Right lobe of liver (tissue), 6 donors: ENCODE measurements at places on chromosomes 7 and 10. TPM values are rescaled to one million over a fixed set of nuclear protein-coding genes. Genes with fewer than 3 reads are reported as not detected.

DNA sequence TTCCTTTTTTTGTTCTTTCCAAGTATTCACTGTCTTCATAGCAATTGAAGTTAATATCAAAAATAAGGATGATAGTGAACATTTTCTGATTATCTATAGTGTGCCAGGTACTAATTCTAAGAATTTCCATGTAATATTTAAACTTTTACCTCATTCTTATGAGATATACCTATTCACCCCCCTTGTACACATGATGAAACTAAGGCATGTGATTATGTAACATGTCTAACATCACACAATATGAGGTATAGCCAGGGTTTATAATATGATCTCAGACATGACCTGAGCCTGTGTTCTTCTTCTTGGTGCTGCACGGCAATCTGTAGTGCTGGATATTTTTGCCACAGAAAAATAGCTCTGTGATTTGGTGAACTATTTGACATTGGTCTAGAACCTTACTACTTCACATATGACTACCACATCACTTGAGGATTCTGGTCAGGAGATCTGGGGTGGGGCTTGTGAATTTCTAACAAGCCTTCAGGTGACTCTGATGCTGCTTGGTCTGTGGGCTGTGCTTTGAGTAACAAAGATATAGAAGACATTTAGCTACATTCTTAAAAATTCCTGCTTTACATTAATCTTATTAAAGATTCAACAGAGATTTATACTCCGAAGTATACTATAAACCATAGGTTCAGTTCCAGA is 79.1 kb downstream of the TRIM24 start:
- no peak for DNase-seq

GRCh38 chr10:6165221-6165725 is 37.5 kb upstream of the PFKFB3 start:
- DNase-seq = no peak

DNA sequence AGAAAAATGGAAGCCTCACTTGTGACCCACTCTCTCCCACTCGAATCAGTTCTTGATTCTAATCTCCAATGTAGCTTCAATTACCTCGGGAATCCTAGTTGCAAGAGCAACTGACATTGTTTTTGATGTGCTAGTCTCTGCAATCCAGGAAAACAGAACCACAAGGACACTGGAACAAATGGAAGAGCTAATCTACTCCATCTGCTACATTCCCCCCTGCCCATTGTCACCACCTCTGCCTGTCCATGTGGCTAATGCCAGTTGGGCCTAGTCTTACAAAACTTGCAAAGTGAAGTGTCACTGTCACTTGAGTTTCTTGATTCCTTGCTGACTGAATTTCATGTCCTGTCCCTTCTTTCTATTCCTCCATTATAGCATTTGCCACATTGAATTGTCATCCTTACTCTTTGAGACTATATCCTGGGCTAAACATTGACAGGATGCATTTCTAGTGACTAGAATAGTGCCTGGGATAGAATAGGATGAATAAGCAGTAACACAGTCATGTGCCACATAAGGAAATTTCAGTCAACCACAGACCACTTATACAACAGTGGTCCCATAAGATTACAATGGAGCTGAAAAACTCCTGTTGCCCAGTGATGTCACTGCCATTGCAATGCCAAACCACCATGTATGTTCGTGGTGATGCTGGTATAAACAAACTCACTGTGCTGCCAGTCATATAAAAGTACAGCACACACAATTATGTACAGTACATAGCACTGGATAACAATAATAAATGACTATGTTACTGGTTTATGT is 13.5 kb downstream of the GCC1 start:
- DNase-seq = no peak

Gene CDK14
- total RNA-seq = 14.0 TPM

Gene AKR1C2
- total RNA-seq = 1,019 TPM

Gene TMEM196
- total RNA-seq = not detected

- DNase-seq = peak; percentile 62
These were observed 14.9 kb upstream of the CRCP start for GRCh38 chr7:66099551-66100407.

Gene PLAU
- total RNA-seq = 1.1 TPM

DNA sequence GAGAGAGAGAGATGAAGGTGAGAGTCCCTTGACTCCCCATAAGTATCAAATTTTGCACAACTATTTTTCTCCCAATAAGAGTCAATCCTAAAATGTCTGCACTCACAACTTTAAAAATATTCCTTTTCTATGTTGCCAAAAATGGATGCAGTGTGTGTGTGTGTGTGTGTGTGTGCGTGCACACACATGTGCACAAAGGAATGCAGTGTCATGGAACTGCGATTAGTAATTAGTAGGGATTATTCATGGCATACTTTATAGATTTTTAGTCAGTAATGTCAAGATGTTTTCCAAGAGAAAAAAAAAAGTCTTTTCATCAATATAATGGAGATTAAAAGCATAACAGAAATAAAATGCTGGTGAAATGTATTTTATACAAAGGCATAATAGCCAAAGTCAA is 179.1 kb upstream of the LRRTM3 start:
- DNase-seq = no peak

Gene NRG3
- total RNA-seq = 0.80 TPM

GRCh38 chr10:75639736-75640135 is 208.3 kb downstream of the LRMDA start:
- no peak for DNase-seq

GRCh38 chr7:2037808-2038522 is 194.8 kb downstream of the MAD1L1 start:
- no peak for DNase-seq

Gene HBP1
- total RNA-seq = 50.0 TPM

Gene FAM25A
- total RNA-seq = not detected

- DNase-seq = no peak
These were observed 160.6 kb downstream of the MAGI2 start for GRCh38 chr7:79292834-79293233.

Gene ADCY1
- total RNA-seq = 9.5 TPM

- no peak for DNase-seq
These were observed 298.2 kb downstream of the FRMD4A start for GRCh38 chr10:14032406-14032998.

Gene OR6V1
- not detected for total RNA-seq
